ENCODE measurements at places on chromosomes 6 and 20.
A peak's percentile ranks its signal among the peaks of the same experiment; 100 is the strongest.

GRCh38 chr20:34884260-34884659 is 7.8 kb downstream of the ACSS2 start:
- DNase-seq: no peak

GRCh38 chr20:22418738-22419137 is 165.6 kb downstream of the FOXA2 start:
- no peak for DNase-seq

GRCh38 chr20:62924442-62925075 is 1.7 kb downstream of the DIDO1 start:
- DNase-seq: peak; percentile 31

- no peak for DNase-seq
Measured at GRCh38 chr6:14501914-14502313, 384.3 kb downstream of the CD83 start.

DNA sequence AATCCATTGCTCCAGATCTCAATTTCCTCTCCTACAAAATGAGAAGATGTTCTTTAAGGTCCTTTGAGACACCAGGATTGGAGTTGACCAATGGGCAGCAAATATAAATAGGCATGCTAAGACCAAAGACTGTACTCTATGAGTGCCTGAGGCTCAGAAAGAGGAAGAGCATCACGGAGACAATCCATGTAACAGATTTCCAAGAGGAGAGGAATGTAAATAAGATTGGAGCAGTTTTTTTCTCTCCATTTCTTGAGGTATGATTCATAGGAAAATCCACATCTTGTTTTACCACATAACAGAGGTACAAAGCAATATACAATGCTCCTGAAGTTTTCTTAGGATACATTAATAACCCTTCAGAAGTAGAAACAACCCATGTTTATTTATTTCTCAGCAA is 109.8 kb downstream of the UBE3D start:
- DNase-seq: peak; percentile 86

GRCh38 chr6:163960128-163960527 is 545.6 kb downstream of the QKI start:
- DNase-seq: no peak

- DNase-seq: peak; percentile 22
Measured at GRCh38 chr20:46088409-46089166, 1.2 kb downstream of the NCOA5 start.

DNA sequence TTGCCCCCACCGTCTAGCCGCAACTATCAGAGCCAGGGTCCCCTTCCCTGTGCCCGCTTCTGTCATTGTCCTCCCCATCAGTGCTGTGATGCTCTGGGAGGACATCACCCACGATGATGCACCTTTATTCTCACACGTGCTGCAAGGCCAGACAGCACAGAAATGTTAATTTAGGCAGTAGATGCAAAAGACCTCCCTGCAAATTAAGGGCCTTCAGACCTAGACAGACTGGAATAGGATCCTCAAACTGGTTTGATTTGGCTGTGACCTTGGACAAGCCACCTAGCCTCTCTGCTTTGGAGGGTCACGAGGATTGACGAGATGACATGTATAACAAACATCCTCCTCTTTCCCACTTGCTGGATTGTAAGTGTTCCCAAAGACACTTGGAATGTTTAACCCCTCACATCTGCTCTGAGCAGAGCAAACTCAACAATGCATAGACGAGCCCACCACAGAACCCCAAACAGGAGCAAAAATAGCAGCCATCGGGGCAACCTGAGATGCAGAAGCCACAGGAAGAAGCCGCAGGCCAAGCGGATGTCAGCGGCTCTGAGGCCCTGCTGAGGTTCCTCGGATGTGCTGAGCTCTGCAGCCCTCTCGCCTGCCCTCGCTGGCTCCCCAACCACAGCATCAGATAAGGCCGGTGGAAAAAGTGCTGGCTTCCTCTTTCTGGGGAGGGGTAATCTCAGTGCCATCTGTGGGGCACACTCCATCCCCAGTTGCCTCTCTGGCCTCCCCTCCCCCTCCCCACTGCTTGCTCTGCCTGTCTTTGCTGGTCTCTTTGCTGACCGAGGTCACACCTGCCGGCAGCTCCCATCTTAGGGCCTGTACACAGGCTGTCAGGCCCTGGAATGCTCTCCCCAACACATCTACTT is 35.3 kb downstream of the TOX2 start:
- no peak for DNase-seq

- no peak for DNase-seq
Measured at GRCh38 chr6:20575704-20576451, 41.6 kb downstream of the CDKAL1 start.

DNA sequence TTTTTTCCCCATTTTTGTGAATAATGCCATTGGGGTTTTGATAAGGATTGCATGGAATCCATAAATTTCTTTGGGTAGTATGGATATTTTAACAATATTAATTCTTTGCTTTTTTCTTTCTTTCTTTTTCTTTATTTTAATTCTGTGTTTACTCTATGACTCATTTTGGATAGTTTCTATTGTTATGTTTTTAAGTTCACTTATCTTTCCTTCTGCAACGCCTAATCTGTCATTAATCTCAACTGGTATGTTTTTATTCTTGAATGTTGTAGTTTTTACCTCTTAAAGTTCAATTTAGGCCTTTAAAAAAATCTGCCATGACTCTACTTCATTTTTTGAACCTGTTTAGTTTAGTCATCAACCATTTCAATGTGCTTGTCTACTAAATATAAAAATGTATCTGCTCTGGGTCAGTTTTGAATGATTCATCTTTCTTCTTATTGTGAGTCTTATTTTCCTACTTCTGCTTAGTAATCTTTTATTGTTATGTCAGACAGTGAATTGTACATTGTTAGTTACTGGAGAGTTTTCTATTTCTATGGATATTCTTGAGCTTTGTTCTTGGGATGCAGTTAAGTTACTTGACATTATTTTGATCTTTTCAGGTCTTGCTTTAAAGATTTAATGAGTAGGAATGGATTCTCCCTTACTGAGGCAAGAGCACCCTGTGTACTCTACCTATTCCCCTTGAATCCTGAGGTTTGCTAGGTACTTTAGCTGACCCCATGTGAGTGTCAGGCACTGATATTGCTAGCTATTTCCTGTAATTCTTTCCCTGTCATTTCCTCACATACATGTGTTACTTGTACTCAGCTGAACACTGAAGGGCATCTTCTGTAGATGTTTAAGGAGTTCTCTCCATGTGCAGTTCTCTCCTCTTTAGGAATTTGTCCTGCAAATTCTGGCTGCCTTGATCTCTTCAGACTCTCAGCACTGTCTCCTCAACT is 104.2 kb downstream of the TFAP2B start:
- no peak for DNase-seq

- DNase-seq: no peak
Measured at GRCh38 chr20:24782801-24783630, 166.1 kb upstream of the CST7 start.

DNA sequence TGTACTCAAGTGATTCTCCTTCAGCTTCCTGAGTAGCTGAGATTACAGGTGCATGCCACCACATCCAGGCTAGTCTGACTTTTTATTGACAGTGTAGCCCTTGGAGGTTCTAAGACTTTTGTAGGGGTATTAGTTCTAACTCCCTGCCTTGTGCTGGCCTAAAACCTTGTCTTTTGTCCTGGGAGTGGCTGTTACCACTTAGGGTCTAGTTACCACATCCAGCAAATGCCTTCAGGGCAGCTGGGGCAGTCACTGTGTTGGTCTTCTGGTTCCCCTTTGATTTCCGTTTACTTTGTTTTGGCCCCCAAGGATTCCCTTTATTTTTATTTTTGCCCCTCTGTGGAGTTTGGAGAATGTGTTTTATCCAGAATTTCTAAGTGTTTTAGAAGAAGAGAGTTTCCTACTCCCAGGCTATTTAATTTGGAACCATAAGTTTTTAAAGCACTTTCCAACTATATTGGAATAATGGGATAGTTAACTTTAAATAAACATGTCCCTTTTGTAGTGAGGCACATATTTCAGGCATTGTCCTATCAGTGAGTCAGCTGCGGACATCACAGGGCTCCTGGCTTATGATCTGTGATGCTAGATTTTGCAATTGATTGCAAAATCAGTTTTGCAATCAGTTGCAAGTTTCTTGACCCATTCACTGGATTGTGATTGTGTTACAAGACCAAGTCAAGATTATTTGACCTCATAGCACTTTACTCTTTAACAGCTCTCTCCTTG is 25.0 kb downstream of the IL22RA2 start:
- DNase-seq: peak; percentile 12

DNA sequence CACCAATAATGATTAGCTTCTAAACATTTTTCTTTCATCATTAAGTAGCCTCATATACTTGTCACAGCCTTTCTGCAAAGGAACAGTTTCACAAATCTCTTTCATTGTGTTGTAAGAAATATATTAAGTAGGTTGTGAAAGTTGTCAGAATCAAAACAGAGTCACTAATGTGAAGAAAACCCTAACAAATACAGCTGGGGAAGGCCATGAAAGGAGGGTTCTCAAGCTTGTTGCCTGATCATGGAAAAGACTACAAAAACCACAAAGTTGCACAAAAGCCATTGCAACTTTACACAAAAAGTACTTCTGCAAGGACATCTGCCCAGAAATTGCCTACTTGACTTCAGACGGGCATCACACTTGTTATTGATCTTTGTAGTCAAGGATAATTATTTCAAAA is 216.1 kb downstream of the ALDH8A1 start:
- no peak for DNase-seq

DNA sequence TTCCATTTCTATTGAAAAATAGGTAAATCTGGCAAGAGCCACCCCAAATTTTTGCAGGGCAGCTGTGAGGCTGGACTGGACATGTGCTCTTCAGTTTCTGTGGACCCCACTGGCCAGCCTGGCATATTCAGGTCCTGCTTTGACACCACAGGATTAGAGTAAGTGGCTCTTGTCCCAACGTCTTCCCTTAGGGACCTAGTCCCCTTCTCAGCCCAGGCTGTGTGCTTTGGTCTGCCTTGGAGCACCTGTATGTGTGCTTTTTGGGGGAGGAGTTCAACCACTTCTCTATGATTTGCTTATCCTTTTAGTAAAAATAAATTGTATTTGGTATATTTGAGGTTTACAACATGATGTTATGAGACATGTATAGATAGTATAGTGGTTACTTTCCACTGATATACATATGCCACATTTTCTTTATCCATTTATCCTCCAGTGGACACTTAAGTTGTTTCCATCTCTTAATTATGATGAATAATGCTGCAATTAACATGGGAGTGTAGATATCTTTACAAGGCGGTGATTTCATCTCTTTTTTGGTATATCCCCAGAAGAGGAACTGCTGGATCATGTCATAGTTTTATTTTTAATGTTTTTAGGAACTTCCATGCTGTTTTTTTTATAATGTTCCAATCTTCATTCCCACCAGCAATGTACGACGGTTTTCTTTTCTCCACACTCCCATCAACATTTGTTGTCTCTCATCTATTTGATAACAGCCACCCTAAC is 167.8 kb upstream of the UST start:
- DNase-seq: no peak
